ENCODE measurements at places on chromosomes 11 and 22.

- peak; percentile 90 for DNase-seq
Observed at GRCh38 chr11:406796-407650, 7.8 kb downstream of the SIGIRR start.

- no peak for DNase-seq
Observed at GRCh38 chr11:79152511-79152910, 288.3 kb downstream of the TENM4 start.

GRCh38 chr11:114848027-114848426, 169.7 kb downstream of the NXPE2 start:
- DNase-seq = no peak

- DNase-seq = no peak
Observed at GRCh38 chr22:38191731-38192474, 9.9 kb upstream of the MAFF start.

DNA sequence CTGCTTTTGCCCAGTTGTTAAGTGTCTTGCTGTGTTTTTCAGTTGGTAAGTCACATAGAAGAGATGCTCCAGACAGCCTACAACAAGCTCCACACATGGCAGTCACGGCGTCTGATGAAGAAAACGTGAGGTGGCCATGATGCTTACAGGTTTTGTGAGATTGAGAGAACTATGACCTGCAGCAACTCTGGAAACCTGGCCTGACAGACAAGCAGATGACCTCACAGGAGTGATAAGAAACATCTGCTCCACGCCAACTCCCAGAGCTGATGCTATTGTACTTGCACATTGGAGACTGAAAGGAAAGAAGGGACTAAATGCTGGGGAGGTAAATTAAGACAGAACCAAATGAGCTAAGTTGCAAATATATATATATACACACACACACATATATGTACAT, 28.6 kb upstream of the LDHA start:
- no peak for DNase-seq

GRCh38 chr11:75891947-75892739, 77.1 kb downstream of the UVRAG start:
- no peak for DNase-seq

- no peak for DNase-seq
Observed at GRCh38 chr22:39652990-39653786, 82.6 kb downstream of the CACNA1I start.

- DNase-seq = no peak
Observed at GRCh38 chr11:34335801-34336200, 22.0 kb downstream of the ABTB2 start.

- DNase-seq = no peak
Observed at GRCh38 chr11:109043315-109043714, 378.4 kb downstream of the DDX10 start.

DNA sequence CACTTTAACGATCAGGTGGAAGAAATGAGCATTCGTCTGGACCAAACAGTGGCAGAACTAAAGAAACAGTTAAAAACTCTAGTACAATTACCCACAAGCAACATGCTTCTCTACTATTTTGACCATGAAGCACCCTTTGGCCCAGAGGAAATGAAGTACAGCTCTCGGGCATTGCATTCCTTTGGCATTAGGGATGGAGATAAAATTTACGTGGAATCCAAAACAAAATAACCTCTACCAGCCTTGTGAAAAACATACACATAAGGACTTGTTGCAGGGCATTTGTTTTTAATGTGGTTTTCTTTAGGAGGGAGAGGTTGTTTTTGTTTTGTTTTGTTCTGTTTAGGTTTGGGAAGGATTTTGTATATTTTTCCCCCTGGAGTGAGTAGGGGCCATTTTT, 14.2 kb upstream of the TECTA start:
- no peak for DNase-seq

DNA sequence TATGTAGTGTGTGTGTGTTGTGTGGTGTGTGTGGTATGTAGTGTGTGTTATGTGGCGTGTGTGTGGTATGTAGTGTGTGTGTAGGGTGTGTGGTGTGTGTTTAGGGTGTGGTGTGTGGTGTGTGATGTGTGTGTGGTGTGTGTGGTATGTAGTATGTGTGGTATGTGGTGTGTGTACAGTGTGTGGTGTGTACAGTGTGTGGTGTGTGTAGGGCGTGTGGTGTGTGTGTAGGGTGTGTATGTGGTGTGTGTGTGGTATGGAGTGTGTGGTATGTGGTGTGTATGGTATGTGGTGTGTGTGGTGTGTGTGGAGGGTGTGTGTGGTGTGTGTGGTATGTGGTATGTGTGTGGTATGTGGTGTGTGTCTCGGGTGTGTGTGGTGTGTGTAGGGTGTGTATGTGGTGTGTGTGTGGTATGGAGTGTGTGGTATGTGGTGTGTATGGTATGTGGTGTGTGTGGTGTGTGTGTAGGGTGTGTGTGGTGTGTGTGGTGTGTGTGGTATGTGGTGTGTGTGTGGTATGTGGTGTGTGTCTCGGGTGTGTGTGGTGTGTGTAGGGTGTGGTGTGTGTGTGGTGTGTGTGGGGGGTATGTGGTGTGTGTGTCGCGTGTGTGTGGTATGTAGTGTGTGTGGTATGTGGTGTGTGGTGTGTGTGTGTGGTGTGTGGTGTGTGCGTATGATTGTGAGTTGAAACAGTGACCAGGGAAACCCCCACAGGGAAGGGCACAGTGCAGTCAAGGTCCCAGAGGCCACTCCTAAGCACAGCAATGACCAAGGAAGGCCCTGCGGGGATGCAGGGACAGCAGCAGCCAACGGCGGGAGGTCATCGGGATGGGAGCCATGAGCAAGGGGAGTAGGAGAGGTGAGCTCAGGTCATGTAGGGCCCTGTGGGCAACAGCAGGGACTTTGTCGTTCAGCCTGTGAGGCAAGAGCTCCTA, 2.9 kb upstream of the PPP6R2 start:
- no peak for DNase-seq

DNA sequence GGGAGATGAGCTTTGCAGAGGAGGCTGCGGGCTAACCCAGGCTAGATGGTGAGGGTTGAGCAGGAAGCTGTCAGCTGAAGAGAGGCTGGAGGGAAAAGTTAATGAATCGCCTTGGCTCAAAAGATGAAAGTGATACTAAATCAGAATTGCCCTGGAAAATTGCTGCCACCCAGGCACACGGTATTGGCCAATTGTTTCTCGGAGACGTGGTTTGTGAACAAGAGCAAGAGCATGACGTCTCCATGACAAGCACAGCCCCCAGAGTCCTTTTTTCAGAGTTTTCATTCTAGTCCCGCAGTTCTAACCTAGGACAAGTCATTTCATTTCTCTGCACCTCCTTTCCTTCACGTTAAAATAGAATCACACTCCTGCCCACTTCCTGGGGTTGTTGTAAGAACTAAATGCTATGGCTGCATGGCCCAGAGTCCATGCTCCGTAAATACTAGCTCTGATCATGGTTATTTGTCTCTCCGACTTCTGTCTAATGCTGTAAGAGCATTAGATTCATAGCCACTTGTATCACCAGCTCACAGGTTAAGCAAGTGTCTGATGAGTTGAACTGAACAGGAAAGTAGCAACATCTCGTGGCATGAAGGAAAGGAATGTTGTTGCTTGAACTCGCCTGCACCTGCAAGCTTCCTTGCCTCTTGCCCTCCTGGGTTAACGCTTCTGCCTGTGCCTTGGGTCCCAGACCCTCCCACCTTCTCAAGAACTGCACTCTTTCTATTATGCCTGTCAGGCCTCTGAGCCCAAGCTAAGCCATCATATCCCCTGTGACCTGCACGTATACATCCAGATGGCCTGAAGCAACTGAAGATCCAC, 33.8 kb upstream of the NUP50 start:
- DNase-seq = no peak

DNA sequence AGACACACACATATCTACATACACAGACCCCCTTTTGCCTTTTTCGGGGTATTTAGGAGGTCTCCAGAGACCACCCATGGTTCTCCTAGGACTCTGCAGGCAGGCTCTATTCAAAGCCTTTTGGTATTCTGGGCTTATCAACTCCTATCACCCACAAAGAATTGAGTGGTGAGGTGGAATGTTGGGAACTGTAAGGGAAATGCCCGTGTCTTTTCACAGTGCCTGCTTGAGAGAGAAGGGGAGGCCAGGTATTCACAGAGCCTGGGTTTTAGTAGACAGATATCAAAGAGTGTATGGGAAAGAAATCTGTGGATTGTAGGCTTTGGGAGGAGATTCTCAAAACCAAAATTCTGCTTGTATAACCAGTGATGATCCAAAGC, 44.0 kb upstream of the CSNK2A3 start:
- DNase-seq = no peak

DNA sequence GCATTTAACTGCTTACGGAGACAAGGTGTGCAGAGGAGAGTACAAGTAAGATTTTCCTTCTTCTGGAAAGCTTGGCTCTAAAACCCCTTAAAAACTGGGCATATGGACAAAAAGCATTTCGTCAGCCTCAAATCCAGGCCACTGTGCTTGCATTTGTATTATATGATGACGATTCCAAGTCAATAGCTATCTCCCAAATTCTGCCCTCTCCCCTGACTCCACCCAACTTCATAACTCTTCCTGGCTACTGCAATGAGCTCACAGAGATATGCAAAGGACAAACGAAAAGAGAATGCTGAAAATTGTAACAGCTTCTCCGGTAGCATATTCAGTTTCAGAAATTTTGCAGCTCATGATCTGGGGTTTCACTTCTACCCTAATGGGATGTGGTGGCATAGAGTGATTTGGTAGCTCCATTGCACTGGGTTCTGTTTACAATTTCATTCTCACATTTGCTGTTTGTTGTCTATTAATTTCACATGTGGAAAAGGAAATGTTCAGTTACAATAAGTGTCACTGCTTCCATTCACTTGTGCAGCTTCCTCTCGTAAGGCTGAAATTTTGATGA, 45.6 kb upstream of the CHRM4 start:
- DNase-seq = no peak

DNA sequence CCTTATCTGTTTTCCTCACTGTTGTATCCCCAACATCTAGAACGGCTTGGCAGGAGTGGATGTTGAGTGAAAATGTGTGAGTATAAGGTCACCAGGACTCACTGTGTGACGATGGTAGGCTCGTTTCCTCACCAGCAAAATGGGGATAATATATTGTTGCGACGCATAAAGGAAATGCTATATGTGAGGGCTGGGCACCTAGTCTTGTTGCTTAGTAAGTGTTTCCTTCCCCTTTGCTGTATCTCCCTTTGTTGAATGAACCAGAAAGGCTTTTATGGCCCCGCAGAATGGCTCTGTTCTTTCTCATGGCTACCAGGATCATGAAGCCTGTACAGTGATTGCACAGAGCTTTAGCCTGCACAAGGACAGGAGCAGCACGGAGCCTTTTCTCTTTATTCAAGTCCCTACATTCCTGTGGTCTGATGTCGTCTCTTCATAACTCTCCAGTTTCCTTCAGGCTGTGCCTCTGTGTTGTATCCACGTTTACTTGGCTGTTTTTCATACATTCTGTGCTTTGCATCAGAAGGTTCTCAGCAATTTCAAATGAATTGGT, 5.4 kb downstream of the TNRC6B start:
- no peak for DNase-seq

DNA sequence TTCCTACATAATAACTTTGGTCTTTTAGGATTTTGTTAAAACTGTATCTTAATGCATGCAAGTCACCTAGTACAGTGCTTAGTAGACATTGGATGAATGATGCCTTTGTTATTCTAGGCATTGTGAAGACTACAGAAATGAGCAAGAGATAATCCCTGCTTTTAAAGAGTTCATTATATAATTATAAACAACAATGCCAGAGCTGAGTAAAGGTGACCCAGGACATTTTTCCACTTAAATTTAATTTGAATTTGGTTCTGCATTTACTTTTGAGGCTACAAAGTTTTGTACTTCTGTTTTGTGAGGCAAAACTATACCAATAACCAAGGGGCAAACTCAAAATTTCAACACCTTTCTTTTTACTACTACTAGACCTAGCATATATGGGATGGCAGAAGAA, 182.0 kb upstream of the SESN3 start:
- no peak for DNase-seq

GRCh38 chr11:128626913-128627665, 39.7 kb upstream of the ETS1 start:
- DNase-seq = no peak

GRCh38 chr11:59212744-59213631, at the start of gene MPEG1:
Gene MPEG1 (minus strand): TSS chr11:59212927. CDS start chr11:59212865, 62 bp downstream.
- no peak for DNase-seq

DNA sequence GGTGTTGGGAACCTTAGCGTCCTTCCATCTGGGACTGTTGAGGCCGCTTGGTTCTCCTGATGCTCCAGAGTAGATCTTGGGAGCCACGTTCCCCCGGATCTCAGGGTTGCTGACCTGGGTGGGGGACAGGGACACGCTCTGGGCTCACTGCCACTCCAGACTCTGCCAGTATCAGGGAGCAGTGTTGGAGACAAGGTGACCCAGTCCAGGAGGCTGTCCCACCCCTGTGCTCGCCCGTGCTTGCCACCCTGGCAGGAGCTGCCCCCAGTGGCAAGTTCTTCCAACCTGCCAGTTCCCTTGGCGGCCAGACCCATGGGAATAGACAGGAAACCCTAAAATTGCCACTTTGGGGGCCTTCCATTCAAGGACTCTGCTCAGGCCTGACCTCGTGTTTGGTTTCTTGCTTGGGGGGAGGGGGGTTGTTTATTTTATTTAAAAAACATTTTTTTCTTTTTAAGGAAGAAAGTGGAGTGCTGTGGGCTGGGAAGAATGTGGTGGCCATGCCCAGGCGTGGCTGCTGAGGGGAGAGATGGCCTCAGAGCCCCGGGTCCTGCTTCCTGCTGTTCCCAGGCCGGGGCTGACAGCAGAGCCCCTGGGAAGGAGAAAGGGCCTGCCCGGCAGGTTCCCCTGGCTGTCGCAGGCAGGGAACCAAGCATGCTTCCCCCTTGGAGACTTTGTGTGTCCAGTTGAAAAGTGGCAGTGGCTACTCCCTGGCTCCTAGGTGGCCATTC, 7.2 kb downstream of the GRK2 start:
- no peak for DNase-seq

DNA sequence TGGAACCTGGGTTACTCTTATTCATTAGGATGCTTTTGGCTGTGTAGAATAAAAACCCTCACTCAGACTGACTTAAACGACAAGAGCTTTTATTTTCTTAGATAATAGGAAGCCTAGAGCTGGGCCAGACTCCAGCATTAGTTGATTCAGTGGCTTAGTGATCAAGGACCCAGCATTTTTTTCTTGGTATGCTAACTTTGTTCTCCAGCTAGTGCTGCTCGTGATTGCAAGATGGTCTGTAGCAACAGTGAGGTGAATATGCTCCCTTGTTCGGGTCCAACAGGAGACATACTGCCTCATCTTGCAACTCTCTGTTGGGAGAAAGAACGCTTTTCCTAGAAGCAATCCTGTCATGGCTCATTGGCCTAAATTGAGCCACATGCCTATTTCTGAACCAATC, 33.4 kb downstream of the INSC start:
- no peak for DNase-seq

DNA sequence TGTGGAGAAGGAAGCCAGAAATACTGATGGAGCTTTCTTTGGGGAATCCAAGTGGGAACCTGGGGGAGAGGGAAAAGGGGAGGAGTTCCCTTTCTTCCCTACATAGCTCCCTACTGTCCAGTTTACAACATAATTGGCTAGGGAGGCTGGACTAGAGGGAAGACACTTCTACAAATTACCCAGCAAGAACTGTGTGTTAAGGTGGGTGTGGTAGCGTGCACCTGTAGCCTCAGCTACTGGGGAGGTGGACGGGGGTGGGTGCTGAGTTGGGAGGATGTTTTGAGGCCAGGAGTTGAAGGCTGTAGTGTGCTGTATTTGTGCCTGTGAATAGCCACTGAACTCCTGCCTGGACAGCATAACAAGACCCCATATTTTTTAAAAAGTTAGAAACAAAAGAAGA, 74.0 kb downstream of the NAV2 start:
- no peak for DNase-seq

GRCh38 chr22:48079505-48080290, 1317.2 kb downstream of the TBC1D22A start:
- DNase-seq = no peak

Data from left lobe of liver (tissue), 2 donors.